ENCODE measurements at places on chromosomes 5 and 9.

- no peak for DNase-seq
Observed at GRCh38 chr9:94612071-94612470, 18.4 kb upstream of the FBP2 start.

- no peak for DNase-seq
Observed at GRCh38 chr5:852431-853401, 1.9 kb upstream of the ZDHHC11 start.

DNA sequence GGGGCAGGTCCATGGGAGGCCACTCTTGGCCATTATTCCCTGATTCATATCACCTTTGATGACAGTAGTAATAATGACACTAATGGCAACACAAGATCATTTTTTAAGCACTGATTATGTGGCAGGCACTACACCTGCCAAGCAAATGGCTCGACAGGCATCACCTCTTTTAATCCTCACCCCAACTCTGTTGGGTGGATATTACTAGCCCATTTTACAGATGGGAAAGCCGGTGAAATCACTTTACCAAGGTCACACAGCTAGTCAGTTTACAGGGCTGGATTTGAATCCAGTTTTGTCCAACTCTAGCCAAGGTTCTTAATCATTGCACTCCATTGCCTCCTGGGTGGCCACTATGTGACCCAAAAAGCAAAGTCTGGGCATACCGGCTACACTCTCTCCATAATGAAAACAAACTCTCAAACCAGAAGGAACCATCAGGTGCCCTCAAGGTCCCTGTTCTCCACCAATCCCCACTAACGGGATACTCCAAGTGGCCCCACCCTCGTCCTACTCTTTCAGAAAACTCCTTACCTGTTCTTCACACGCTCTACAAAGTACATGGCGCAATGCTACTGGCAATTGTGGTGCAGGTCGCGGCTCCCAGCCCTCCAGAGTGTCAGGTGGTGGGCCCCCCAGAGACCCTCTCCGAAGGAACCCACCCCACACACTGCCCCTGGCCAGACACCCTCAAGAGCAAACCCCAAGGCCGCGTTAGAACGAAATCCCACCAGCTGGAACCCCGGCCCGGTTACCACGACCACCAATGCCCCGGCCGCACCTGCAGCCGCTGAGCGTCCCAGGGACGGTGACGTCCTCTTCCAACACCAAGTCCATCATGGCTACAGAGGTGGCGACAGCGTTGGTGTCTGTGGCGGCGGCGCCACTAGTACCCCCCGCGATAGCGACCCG is 572 bp downstream of the CDK5RAP2 start:
- DNase-seq: no peak

DNA sequence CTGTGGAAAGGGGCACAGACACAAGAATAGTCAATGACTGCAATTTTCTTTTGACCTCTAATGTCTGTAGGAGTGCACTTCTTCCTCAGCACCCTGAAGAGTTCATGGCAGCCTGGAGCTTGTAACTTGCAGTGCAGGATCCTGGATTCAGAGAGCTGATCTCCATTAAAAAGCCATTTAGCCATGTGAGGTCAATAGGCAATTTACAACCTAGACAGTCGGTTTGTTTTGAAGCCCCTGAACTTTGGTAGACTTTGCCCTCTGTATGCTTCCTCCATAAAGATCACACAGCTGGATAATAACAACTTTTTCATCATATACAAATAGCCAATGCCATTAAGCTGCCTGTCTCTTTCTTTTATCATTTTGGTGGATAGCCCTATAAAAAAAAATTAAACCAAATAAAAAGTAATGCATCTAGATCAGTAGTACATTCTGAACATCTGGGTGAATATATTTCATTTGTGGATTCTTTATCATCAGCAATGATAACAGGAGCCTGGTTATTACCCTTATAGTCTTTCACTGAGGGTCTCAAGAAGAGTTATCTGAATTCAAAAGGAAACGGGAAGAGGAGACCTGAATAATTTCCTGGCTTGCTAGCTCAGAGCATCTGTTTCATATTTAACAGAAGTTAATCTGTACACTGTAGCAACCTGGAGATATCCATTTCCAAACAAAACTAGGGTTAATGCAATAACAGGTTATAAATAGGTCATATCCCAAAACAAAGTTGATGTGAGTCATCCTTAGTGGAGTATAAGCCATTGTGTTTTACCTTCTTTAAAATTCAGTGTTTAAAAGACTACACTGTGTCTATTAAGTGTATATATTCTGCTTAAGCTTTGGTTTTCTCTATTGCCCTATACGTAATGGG is 193.8 kb upstream of the ACTBL2 start:
- no peak for DNase-seq

GRCh38 chr5:122702524-122702875 is 72.4 kb upstream of the SNX2 start:
- DNase-seq: no peak

DNA sequence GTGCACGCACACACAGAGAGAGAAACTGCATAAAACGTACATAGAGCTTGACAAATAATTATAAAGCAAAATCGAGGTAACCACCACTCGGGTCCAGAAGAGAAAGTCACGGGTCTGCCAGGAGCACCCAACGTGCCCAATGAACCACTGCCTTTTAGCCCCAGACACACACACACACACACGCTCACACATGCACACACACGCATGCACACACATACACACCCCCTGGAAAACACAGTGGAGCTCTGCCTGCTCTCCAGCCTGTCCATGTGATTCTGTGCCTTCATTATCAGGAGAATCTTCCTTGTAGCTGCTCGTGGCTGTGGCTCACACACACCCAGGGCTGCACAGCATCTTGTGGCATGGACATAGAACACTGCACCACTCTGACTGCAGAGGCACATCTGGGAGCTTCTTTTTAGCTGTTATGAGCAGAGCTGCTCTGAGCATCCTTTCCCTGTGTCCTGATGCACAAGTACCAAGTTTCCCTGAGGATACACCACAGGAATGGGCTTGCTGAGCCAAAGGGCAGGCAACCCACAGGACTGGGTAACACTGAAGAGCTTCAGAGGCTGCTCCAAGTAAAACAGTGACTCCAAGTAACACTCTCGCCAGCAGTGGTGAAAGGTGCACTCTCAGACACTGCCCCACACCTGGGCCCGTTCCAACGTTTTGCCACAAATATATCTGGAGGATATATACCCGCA is 58.9 kb downstream of the CAMSAP1 start:
- no peak for DNase-seq

- DNase-seq: no peak
Observed at GRCh38 chr9:112170235-112170634, 4.9 kb downstream of the SUSD1 start.

- DNase-seq: no peak
Observed at GRCh38 chr9:629146-629545, 212.4 kb upstream of the DMRT1 start.

GRCh38 chr9:95670122-95670521 is 153.4 kb upstream of the PTCH1 start:
- DNase-seq: no peak

- DNase-seq: no peak
Observed at GRCh38 chr5:147659166-147659929, 123.2 kb downstream of the JAKMIP2 start.

All from suppressor macrophage treated with lipopolysaccharide for 1 hour (primary cell).